Globus pallidus (tissue), 1 donor: ENCODE measurements at places on chromosomes 1 and 21.

DNA sequence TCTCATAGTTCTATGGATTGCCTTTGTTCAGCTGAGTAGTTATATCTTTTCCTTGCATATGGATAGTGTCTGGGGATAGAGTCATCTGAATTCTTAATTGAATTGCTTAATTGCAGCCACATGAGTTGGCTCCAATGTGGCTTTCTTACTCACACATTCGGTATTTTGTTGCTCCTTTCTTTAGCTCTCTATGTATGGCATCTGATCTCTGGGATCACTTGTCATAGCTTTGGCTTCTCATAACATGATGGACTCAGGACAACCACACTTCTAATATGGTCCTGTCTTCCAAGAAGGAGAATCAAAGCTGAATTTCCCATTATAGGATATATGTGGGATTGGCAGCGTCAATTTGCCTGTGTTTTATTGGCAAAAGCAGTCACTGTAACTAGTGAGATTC, 716.2 kb downstream of the NCAM2 start:
- no peak for DNase-seq

DNA sequence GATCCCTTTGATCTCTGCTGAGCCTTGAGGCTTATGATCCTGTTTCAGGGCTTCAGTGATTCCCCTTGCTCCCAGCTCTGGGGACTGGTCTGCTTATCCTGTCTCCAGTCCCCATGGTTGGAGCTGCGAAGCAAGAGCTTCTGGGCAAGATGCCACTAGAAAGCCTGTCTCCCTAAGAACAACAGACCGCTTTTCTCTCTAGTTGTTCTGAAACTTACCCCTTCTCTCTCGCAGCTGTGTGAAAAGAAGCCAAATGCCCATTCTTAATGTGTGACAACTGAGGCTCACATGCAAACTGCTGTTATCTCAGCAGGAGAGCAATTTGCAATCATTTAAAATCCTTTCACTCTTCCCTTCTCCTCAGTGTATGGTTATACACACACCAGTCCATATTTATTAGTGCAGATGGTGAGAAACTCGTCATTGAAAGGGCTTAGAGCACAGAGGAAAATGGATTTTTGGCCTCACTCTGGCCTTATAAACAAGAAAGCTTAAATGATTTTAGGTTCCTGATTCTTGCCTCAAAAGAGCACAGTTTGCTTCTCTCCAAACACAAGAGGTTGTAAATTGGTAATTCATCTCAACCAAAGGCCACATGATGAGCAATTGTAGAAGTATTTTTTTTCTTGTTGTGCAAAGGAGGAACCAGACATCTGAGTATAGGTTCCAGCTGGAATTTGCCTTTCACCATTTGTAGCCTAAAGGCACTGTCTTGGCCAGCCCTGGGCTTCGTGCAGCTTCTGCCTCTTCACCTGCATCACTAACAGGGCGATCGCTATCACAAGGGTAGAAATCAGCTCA, 179.2 kb upstream of the LMO4 start:
- DNase-seq: peak; percentile 72

DNA sequence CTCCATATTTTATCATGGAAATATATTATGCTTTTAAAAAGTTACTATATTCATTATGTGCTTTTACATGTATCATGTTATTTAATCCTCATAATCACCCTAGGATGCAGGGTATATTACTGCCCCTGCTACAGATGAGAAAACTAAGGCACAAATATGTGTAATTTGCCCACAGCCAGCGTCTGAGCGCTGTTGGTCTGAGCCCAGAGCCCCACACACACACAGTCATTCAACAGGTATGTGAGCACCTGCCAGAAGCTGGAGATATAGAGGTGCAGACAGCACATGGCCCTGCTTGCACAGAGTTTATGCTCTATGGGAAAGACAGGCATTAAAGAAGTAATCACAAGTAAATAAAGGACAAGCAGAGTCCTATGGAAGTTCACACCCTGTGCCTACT, 49.8 kb upstream of the SEC16B start:
- no peak for DNase-seq

GRCh38 chr21:34914239-34914638, 134.9 kb downstream of the RUNX1 start:
- no peak for DNase-seq

GRCh38 chr1:30400507-30400906, 322.9 kb downstream of the MATN1 start:
- DNase-seq: no peak

- no peak for DNase-seq
Observed at GRCh38 chr1:208131621-208132286, 112.4 kb downstream of the PLXNA2 start.

DNA sequence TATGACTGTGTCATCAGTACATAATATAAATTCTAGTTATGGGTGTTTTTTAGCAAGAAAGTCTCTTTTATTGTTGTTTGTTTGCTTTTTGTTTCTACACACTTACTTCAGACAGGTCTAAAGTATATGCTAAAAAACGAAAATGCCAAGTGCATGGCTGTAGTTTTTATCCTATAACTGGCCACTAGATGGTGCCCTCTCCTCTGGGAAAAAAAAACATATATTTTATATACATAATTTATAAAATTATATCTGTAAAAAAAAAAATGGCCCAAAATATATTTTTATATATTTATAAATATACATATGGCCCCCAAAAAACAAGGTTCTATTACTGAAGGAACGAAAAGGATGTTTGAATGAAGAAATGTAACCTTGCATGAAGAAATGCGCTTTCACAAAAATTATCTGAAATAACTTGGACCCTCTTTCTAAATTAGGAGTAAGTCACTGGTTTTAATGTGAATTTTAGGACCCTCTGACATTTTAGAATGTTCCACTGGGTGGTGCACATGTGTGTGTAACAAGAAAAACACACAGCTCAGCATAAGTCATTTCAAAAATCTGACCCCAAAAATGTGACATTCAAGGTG, 93.5 kb downstream of the TTLL7 start:
- DNase-seq: no peak

DNA sequence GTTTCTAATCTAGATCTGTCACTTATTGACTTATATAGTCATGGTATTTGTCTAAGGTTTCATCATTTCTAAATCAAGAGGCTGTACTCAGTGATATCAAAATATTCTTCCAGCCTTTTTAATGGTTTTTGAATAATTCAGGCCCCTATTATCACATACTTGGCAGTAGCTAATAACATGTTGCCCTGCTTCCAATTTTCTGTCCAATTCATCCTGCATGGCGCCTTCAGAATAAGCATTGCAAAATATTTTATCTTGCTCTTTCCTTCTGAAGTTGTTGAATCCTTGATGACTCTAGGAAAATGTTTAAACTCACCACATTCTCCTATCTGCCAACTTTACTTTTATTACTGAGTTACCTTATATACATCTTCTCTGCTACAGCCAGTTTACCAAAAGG, 517.2 kb upstream of the B3GALT2 start:
- DNase-seq: no peak
